Anterior cingulate cortex (tissue), 58 donors: ENCODE measurements at places on chromosomes 7 and 10.

DNA sequence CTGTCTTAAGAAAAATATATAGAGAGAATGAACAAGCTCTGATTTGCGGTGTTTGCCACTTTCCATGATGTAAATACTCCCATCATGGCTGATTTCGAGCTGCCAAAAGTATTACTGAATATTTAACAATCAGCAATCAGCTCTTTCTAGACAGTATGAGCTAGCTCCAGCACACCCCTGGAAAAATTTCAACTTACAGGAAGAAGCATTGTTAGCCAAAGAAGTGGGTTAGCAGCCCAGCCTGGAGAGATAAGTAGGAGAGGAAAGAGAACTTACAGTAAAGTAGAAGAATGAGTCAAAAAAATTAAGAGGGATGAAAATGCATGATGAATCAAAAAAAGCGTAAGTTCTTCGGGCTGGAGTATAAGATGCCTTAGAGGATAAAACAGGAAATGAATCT, 60.6 kb upstream of the ANK3 start:
- DNase-seq = no peak

- no peak for DNase-seq
These were observed 19.3 kb downstream of the BRI3 start for GRCh38 chr7:98300595-98301372.

DNA sequence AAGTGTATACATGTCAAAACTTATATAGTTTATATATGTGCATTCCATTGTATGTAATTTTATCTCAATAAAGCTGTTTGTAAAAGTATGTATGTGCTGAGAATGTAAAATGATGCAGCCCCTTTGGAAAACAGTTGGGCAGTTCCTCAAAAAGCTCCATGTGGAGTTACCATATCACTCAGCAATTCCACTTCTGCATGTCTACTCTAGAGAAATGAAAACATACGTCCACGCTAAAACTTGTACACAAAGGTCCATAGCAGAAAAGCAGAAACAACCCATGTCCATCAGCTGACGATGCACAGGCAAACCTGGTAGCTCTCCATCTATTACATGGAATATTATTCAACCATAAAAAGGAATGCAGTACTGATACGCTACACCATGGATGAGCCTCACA, 8.3 kb upstream of the RGS10 start:
- no peak for DNase-seq

DNA sequence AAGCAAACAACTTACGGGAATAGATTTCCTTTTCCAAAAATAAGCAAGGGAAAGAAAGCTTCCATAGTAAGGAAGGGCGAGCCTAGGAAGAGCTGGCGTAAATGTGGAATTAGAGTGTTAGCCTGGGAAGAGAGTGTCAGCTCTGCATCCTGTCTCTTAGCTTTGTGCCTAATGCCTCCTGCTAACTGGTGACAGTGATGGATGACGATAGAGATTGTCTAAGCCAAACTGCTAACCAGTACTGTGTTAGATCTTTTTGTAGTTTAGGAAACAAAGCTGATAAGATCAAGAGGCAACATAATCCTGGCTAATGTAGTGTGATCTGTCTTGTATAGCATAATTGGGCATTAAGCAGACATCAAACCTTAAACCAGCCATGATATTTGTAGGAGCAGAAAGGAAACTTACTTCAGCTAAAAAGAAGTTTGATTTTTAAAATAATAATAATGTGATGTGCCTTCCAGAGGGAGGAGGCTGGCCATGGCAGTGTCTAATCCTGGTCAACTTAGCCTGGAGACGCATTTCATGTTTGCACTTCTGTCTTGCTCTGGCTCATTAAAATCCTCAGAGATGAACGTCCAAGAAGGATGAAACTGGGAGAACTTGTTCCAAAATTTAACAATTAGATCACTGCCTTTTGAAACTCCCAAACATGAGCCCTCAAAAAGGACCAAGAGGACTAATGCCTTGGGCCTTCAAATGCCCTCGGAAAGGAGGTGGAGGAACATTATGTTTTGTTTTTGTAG, 85.1 kb downstream of the FAM204A start:
- DNase-seq = no peak

DNA sequence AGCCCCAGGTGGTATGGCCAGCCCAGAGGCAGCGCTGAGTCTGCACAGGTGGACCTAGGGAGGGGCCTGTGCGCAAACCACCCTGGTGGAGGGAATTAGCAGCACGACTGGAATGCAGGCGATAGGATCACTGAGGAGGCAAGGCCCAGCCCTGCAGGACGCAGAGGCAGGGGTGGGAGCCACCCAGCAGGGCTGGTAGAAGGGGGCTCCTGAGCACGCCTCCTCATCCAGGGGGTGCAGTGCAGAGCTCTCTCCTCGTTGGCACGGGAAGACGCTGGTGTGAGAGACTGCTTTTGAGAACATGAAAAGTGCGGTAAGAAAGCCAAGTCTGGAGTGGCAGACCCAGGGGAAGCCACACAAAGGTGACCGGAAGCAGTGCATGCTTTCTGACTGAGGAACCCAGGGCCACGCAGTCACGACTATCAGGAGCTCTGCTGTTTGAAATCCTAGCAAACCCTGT, 6.0 kb downstream of the FXYD4 start:
- no peak for DNase-seq

GRCh38 chr10:100291356-100291755, 4.9 kb upstream of the BLOC1S2 start:
- no peak for DNase-seq

GRCh38 chr7:940599-941408, 13.7 kb downstream of the ADAP1 start:
- no peak for DNase-seq

- no peak for DNase-seq
These were observed 15.5 kb downstream of the CARD11 start for GRCh38 chr7:3028071-3028757.

DNA sequence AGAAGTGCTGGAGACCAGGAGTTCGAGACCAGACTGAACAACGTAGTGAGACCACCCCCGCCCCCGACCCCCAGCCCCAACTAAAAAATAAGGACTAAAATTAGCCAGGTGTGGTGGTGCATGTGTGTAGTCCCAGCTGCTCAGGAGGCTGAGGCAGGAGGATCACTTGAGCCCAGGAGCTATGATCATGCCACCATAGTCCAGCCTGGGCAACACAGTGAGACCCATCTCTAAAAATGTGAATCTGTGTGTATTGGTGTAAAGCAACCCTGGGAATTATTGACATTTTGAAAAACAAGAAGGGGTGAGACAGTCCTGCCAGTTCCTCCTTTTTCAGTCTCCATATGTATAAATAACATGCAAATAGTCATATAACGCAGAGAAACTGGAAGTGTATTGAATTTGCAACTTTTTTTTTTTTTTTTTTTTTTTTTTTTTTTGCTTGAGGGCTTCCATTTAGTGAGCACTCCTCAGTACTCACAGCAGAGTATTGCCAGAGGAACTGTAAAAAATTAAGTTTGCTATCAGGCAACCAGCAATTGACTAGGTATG, 3.4 kb upstream of the ITGB1 start:
- DNase-seq = no peak

- DNase-seq = no peak
These were observed 196.0 kb downstream of the ELAPOR2 start for GRCh38 chr7:86863452-86863851.

DNA sequence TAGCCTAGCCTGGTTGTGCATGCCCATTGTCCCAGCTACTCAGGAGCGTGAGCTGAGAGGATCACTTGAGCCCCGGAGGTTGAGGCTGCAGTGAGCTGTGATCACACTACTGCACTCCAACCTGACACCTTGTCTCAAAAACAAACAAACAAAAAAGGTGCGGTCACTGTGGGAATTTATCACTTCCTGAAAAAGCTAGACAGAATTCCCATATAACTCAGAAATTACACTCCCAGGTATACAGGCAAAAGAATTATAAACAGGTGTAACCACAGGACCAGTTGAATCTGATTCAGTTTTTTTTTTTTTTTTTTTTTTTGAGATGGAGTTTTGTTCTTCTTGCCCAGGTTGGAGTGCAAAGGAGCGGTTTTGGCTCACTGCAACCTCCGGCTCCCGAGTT, 3.2 kb upstream of the OGDH start:
- DNase-seq = no peak

DNA sequence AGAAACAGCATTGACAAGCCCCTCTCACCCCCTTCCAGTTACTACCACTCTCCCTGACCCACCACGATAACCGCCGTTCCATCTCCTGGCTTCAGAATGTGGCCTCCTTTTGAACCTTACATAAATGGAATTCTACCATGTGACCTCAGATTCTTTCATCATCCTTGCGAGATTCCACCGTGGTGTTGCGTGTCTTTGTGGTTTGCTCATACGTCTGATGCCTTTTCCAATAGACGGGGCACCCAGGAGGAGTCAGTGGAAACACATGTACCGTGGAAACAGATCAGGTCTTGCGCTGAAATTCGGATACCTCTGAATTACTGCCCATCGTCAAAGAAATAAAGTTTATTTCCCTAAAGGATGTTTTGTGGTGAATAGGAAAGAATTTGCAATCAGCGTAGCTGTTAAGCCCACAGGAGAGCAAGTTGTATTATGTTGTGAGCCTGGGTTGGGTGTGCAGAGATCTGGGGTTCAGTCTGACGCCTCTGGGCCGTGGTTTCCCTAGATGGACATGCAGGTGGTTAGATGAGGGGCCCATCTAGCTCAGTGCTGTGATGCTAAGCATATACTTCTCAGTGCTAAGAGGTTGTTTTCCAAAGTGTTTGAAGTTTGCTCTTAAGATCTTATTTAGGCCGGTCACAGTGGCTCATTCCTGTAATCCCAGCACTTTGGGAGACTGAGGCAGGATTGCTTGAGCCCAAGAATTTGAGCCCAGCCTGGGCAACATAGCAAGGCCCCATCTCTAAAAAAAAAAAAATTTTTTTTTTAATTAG, 29.1 kb downstream of the GTF2IRD1 start:
- DNase-seq = no peak

- DNase-seq = no peak
These were observed 320.5 kb downstream of the MAGI2 start for GRCh38 chr7:79132844-79133451.

- no peak for DNase-seq
These were observed 654.0 kb downstream of the SDK1 start for GRCh38 chr7:3955026-3955425.

DNA sequence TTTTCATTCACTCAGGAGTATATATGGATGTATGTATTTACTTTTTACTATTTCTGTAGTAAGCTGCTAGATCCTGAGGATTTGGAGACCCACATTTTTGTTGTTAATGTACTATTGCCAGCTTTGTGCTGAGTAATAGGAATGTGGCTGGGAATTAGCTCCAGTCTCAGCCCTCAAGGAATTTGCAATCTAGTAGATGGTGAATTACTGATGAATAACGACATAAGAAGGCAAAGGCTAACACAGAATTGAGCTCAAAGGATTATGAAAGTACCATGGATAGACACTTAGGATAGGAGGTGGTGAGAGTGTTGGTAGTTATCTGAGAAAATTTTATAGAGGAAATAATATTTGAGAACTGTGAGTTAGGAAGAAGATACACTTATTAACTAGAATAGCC, 19.9 kb downstream of the CASD1 start:
- DNase-seq = no peak

DNA sequence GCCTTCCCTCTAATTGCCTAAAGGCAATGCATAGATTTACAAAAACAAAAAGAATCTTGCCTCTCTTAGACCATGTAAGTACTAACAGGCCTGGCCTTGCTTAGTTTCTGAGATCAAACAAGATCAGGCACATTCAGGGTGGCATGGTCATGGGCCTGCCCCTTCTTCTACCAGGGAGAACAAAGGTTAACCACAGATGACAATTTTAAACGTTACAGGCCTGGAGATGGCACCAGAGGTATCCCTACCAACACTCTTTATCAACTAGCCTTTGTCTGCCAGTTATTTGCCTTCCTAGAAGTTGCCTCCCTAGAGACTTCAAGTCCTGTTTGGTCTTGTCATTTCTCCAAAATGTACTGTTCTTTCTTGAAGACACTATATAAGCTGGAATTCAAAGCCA, 252.6 kb downstream of the DOCK4 start:
- DNase-seq = no peak

GRCh38 chr7:108421720-108422331, 34.4 kb downstream of the NRCAM start:
- no peak for DNase-seq

GRCh38 chr10:72630144-72630543, 4.3 kb upstream of the MICU1 start:
- DNase-seq = no peak

DNA sequence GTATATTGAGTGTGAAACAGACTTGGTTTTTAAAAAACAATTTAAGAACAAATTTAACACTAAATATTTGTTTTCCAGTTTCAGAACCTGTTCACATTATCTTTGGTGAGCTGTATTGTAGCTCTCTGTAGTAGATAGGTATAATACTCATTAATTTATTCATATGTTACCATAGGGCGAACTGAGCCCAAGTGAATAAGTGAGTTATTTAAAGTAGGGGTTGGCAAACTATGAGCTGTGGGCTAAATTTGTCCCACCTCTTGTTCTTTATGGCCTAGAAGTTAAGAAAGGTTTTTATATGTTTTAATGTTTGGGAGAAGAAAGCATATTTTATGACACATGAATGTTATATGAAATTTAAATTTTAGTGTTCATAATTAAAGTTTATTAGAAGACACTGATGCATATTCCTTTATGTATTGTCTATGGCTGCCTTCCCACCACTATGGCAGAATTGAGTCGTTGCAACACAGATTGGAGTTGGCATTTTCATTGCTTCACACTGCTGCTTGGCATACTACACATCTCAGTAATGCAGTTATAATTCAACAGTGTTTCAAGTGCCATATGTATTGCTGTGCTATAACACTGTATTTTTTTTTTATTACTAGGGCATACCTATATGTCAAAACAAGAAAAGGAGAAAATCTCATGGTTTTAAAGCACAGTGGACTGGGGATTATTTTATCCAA, 146.5 kb downstream of the ADK start:
- DNase-seq = no peak

DNA sequence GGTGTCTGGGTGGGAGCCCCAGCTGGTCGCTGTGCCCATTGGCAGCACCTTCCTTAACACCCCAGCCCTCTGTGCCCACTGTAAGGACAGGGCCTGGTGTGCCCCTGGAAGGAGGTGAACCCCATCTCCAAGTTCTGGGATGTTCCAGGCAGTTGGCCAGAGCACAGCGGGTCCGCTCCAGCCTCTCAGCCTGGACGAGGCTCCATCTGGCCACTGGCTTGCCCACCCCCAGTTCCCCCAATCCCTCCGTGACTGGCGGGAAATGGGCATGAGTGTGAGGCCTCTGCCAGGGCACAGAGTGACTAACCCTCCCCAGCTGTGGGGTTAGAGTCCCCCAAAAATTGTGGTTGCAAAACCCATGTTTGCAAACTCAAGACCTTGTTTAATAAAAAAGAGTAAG, 15.6 kb downstream of the GRIFIN start:
- peak; percentile 82 for DNase-seq

- no peak for DNase-seq
These were observed 53.1 kb upstream of the RSU1 start for GRCh38 chr10:16870331-16870730.

DNA sequence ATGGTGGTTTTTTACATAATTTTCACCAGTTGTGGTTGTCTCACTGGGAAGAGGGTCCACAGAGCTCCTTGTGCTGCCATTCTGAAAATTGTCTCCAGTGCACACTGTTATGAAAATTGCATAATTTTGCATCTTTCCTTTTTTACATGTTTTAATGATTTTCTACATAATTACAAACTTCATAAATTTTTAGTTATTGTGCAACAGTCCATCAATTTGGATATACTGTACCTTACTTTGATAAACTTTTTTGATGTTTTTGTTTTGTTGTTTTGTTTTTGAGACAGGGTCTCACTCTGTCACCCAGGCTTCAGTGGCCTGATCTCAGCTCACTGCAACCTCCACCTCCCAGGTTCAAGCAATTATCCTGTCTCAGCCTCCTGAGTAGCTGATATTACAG, 70.6 kb upstream of the AUTS2 start:
- DNase-seq = no peak

GRCh38 chr7:37320140-37320847, 128.4 kb downstream of the ELMO1 start:
- no peak for DNase-seq
